ENCODE measurements at places on chromosomes 11 and 22.

- DNase-seq = no peak
Measured at GRCh38 chr22:41369424-41369745, 12.4 kb upstream of the TEF start.

- DNase-seq = no peak
Measured at GRCh38 chr11:44219830-44220796, 89.8 kb downstream of the ALX4 start.

- DNase-seq = no peak
Measured at GRCh38 chr11:118282606-118283005, 18.5 kb upstream of the MPZL2 start.

DNA sequence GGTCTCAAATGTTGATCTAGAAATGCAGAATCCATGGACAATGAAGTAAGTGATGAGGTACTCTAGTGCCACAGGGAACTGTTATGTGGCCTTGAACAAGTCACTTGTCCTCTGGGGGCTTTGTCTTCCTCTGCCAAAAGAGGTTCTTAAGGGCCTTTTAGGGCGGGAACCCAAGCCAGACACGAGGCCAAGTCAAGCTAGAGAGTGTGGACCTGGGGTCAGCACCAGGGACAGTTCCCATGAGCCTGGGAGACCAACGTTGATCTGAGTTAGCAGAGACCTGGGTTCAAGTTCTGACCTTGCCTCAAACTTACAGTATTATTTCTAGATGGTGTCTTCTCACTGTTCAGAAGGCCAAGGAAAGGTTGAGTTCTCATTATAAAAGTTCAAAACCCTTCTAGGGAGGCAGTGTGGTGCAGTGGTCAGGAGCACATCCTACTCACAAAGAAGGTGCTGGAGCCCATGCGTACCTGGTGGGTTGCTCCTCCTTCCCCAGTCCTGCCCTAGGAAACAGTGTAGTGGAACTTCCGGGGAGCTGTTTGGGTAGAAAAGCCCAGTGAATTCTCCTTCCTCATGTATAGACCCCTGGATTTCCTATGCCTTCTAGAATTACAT, 121.5 kb downstream of the CHST1 start:
- no peak for DNase-seq

DNA sequence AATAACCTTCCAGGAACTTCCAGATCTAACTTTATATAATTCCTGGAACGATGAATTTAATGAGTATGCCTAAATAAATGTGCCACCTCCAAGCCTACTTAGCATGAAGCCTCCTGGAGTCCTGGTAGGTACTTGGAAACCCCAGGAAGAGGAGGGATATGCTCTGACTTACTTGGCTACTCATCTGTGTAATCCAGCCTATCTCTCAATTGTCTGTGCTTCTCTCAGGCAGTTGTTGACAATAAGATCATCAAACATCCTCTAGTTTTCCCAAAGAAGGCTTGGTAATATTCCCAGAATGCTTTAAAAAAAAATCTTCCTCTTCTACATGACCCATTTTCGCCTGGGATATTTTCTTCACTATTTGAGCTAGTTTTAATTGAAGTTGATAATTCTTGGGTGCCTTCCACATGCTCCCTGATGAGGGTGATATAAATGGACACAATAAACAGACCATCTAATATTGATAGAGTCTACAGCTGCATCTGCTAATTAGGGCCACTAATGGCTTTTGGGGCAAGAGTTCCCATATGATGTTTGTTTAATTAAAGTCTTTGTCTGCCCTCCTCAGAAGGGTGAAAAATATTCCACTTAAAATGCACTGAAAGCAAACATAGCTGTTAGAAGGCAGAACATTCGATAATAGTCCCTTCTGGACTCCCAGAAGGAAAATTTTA, 75.5 kb upstream of the RAB38 start:
- DNase-seq = no peak

DNA sequence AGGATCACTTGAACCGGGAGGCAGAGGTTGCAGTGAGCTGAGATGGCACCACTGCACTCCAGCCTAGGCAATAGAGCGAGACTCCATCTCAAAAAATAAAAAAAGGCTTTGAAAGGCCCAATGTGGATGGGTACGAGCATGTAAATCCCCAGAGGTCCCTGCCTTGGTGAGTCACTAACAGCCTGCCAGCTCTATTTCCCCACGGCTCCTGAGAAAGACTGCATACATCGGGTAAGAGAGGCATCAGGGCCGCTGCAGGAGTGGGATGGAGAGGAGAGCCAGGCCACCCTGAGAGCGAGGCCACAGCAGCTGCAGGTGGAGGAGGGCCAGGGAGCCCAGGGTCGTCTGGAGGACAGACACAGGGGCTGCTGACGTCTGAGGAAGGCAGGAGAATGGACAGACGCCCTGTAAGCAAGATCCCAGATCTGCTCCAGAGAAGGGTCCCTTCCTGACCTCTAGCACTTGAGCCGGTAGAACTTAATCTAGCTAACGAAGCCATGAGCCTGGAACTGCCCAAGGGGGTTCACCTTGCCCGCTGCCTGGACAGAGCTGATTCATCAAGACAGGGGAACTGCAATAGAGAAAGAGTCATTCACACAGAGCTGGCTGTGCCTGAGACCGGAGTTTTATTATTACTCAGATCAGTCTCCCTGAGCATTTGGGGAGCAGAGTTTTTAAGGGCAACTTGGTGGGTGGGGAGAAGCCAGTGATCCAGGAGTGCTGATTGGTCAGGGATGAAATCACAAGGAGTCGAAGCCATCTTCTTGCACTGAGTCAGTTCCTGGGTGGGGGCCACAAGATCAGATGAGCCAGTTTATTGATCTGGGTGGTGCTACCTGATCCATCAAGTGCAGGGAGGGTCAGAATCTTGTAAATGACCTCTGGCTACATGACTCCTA, 5.1 kb upstream of the KRTAP5-9 start:
- no peak for DNase-seq
